ENCODE measurements at places on chromosomes 2 and 18.

DNA sequence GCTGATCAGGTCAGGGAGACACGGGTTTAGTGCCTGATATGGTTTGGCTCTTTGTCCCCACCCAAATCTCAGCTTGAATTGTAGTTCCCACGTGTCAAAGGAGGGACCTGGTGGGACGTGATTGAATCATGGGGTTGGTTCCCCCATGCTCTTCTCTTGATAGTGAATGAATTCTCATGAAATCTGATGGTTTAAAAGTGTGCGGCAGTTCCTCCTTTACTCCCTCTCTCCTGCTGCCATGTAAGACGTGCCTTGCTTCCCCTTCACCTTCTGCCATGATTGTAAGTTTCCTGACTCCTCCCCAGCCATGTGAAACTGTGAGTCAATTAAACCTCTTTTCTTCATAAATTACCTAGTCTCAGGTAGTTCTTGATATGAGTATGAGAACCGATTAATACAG, 424.5 kb downstream of the NBAS start:
- no peak for DNase-seq

DNA sequence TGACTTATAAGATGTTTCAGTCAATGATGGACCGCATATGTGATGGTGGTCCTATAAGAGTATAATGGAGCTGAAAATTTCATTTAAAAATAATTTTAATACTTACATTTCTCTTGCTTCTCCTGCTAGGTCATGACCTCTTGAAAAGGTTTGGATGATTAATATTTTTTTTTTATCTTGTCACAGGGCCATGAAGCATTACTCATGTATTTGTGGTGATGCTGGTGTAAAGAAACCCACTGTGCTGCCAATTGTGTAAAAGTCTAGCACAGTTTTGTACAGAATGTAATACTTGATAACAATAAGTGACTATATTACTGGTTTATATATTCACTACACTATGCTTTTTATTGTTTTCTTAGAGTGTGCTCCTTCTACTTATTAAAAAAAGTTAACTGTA, 124.2 kb upstream of the CELF4 start:
- DNase-seq: no peak

DNA sequence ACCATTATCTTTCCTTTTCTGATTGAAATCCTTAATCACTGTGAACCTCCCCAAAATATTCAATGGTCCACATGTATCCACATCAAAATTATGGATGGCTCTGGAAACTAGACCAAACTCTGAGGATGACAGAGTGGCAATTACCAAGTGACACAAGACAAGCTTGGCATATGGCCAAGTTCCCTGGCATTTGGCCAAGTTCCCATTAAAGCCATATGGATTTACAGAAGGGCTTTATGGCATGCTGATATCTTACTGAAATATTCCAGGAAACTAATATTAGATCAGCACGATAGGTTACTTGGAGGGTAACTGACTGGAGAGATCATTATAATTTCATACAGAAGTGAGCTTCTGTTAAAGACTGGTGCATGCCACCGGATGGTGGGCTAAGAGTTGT, 21.9 kb upstream of the CERS6 start:
- no peak for DNase-seq

DNA sequence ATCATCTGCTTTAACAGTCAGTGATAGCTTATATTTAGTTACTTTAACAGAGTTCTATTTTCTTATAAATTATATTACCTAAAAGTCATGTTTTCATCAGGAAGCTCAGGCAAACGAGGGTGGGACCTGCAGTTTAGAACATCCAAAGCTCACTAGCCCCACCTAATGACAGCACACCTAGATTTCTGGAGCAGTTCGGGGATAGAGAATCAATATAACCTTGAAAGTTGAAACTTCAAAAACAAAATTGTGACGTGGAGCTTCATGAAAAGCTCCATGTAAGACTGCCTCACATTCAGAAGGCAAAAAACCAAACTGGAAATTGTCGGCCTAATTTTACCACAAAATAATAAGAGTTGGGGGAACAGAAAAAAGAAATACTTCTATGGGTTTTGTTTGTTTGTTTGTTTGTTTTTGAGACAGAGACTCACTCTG, 185.9 kb upstream of the CCDC150 start:
- DNase-seq: no peak

DNA sequence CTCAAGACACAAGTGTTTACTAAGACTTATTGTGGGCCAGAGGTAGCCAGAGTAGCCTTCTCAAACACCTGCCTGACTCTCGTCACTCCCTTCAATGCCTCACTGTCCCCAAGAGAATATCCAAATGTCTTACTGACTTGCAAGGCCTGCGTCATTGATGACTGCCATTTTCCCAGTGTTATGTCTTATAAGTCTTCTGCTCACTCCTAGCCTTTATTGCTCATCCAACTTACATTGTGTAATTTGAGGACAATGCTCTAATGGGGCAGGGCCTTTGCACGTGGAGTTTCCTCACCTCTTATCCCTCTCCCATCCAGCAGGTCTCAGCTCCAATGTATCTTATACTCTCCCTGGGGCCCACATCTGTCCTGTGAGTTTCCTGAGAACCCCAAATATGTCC, 10.1 kb upstream of the CD226 start:
- no peak for DNase-seq

DNA sequence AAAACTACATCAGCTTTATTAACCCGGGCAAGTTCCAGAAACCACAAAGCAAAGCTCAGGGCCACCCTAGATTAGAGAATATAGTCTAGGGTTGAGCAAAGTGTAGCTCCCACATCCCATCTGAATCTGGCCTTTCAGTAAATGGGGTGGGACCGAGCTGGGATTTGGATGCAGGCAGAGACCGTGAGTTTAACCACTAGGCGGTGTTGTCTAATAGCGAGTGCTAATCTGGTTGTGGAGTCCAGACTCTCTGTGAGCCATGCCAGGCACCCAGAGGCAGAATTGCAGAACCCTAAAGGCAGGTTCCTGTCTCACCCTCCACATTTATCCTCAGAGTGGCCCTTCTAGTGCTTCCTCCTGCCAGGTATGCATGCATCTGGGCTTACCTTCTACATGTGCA, 435.9 kb downstream of the TSN start:
- DNase-seq: no peak

DNA sequence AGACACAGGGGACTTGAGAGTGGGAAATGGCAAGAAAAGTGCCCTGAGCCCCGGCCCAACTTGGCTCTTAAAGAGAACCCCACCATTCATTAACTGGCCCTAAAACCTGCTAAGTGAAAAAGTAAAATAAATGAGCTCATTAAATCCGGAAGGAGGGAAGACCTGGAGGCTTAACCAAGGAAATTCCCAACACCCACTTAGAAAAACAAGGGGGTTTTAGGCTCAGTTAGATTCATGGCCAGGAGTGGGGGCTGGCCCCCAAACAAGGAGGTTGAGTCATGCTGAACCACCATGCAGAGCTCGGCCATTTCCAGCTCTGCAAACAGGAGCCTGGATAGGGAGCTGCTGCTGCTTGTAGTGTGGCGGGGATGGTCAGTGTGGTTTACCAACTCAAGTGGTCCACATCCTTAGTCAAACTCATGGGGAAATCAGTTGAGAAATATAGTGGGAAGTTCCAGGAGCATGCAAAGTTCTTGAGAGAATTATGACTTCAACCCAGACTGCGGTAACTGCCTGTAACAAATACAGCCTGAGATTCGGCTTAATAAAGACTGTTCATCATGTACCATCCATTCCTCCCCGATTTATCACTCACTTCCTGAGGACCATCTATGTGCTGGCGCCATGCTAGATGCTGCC, 39.7 kb upstream of the MRPL19 start:
- no peak for DNase-seq

GRCh38 chr18:5058768-5059695, 138.0 kb downstream of the AKAIN1 start:
- no peak for DNase-seq

DNA sequence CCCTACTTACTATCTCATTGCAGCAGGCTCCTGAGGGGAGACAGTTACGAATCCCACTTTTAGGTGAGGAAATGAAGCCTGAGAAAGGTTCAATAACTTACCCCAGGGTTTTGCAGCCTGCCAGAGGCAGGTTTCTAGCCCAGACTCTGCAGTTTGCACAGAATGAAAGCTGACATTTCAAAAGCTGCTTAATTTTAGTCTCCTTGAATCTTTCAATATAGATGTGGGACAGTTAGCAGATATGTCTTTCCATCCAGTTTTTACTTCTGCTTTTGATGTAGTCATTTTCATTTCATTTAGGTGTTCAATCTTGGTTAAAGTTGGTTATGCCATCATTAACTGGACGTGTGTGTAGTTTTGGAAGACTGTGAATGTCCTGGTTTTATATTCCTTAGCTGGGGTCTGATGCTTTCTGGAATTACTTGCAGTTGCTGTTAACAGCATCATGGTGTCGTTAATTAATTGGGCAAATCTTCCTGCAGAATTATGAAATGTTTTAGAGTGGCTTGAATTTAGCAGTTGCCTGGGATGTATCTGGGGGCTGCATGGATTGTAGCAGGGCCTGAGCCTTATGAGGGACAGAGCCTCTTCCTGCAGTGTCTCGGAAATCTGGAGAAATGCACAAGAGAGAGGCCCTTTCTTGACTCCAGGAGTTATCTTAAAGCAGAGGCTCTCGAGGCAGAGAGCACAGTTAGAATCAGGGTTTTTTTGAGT, 100.8 kb downstream of the ZNF532 start:
- DNase-seq: no peak

- no peak for DNase-seq
Measured at GRCh38 chr2:17845806-17846205, 29.5 kb downstream of the MSGN1 start.

DNA sequence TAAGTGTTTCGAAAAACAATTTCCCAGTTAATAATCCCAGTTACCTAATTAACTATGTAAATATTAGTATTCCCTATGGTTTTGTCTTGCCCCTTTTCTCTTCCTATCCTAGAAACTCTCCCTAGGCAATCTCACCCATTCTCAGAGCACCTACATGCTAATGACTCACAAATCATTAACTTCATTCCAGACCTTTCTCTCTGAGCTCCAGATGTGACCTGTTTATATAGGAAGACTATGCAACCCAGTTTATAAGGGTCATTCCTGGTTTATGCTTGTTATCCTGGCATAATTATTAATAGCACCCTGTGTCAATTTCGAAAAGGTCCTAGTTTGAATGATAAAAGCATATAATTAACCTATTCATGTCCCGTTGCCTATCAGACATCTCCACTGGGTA, 14.8 kb upstream of the SERTAD2 start:
- DNase-seq: no peak

DNA sequence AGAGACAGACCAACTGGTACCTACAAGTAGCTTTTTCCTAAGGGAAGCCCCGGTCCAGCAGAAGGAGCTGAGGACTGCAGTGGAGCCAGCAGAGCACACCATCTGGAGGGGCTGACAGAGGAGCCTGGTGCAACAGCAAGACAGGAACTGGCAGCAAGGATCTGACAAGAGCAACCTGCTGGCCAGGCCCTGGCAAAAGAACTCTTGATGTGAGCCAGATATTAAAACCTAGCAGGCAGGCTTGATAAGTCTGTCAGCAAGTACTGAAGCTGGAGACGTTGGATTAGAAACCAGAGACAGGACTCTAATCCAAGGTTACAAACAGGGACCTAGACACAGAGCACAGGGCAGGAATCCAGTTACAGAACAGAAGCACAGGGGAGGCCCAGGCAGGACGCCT, 260.7 kb upstream of the MGAT5 start:
- DNase-seq: no peak

Data from stimulated activated CD4-positive, alpha-beta T cell treated with anti-CD3 and anti-CD28 coated beads, Interleukin-1b, Interleukin-23, amount 100 ng/mL, for 1 hour (primary cell).